ENCODE measurements at places on chromosomes 5 and 9.

DNA sequence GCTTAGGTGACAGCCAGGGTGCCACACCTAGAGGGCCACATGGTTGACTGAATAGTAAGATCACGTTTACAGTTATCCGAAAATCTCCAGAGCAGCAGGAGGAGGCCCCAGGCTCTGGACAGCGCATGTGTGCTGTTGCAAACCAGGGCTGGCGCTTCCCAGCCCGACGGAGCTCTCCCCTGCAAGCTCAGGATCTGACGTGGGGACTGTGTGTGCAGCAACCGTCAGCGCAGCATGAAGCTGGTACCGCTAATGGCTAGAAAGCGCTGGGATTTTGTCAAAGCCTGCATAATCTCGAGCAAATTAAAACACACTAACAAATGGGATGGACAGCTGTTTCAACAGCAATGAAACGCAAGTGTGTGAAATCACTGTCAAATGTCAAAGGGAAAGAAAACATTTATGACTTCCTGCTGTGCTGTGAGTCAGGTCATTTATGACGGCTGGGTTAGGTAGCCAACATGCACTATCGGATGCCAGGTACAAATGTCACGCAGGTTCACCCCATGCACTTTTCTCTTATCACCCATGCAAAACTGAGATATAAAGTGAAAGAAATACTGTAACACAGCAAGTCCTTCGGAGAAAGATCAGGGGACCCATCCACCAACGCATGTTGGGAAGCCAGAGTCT, 7.5 kb downstream of the SURF4 start:
- DNase-seq = no peak

- no peak for DNase-seq
Measured at GRCh38 chr9:32577316-32577715, 4.4 kb upstream of the NDUFB6 start.

DNA sequence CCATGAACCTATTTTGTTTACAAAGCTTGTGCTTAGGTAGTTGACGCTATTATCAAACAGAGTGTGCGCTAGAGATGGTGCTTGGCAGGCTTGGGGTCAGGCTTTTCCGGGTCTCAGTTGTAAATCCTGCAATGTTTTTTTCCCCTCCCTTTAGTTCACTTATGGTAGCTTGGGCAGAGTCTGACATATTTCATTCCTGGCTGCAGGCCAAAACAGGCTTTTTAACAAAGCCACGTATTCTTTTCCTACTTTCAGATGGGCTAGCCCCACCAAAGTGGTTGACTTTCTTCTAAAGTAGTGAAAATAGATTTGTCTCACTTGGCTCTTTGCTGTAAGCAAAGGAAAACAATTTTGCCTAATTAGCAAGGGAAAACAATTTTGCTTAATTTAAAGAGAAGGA, 58.0 kb upstream of the FBN2 start:
- no peak for DNase-seq

DNA sequence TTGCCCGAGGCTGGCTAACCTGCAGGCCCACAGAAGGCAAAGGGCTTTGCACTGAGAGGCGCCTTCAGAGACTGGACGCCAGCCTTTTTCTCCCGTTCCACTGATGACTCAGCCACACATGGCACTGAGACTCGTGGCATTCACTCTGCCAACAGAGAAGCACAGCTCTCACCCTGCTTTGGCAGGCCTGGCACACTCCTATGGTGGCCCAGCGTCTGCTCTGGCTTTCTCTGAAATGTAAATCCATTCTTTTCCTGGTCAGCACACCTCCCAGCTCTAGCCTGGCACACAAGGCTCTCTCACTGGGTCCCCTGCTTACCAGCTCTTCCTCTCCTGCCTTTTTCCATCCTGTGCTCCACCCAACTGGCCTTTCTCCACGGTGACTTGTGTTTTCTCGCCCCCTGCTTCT, 5.9 kb upstream of the MELK start:
- no peak for DNase-seq

DNA sequence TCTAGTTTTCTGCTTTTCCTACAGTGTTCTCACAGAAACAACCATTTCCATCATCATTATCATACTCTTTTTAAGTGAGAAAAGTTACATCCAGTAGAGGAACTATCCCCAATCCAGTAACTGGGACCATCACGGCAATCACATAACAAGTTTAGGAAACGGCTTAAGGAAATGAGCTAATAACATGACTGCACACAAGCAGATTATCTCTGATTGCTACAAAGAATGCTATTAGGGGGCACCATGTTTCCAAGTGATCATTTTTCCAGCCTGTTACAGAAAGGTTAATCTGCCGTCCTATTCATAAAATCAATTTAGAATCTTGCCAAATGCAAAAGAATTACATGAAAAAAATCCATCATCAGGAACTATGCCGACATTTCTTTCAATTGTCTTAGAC, 94.6 kb downstream of the EFNA5 start:
- no peak for DNase-seq

- DNase-seq = no peak
Measured at GRCh38 chr5:179439181-179439985, 94.1 kb upstream of the ADAMTS2 start.

- DNase-seq = no peak
Measured at GRCh38 chr5:72015103-72015548, 92.1 kb upstream of the MAP1B start.

DNA sequence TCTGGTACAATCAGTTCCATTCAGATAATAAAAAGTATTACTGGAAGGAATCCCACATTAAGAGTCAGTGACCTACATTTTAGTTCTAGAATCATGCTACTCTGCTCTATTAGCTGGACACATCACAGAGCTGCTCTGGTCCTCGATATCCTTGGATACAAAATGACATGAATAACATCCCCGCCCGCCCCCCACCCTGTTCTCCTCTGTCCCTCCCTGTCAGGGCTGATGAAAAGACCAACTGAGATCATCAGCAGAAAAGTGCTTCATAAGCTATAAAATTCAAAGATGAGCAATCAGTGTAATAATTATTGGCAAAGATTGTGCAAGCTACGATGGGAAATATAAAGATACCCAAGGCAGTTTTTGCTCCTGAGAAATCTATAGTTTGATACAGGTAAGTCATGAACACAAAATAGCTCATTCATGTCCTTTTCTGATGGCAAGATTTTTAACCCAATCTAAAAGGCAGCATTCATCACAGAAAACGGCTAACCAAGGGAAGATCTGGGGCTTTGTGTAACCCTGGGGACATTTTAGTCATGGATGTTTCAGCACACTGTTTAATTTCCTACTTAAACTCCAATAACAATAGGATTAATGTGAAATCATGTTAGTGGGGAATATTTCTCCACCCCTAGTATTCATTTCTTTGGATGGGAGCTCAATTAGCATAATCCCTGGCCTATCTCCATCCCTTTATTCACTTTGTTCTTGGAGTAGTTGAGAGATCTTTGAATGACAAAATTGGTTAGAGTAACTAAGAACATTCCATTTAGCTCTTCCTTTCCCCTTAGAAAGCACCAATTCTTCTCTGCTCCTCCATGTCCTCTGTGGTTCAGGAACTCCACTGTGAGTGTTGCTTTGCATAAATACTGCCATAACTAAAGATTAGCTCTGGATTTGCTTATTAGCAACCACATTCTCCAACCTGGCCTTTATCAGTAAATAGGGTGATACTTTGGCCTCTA, 459.4 kb upstream of the GRIA1 start:
- DNase-seq = no peak

DNA sequence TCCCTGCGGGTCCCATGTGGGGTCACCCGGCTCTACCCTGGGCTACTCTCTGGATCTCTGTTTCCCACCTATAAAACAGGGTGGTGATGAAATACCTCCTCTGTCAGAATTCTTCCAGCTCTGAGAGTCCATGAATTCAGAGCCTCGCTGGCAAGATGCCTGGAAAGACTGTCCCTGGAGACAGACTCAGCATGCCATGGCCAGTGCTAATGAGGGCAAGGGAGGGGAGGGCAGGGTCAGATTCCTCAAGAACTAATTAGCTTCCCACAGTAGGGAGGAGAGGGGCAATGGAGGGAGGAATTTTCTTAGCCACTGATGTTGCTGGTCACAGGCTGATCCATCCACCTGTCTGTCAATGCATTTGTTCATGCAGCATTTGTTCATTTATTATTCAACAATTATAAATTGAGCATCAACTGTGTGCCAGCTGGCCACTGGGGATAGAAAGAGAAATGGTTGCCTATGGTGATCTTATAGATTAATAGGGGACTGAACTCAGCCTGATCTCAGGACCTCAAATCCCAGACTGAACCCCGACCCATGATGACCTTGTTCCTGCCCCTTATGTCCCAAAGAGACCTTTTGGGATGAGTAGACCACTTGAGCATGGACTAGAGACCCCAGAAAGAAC, 4.7 kb downstream of the SYNPO start:
- DNase-seq = no peak

DNA sequence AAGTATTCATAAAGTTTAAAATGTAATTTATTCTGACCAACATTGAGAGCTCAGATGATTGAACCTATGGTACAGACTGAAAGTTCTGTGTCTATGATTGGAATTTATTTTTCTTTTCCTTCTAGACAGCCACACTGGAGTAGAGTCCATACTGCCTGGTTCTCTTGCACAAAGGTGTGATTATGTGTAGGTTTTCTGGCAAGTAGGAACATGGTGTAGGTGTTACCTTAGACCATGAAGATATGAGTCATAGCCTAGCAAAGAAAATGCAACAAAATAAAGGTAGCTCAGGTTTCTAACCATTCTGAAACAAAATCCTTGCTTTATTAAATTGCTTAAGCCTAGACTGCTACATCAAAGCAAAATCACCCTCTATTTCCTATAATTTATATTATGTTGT, 143.4 kb downstream of the CDH12 start:
- no peak for DNase-seq

- no peak for DNase-seq
Measured at GRCh38 chr9:79610019-79610631, 38.4 kb downstream of the TLE4 start.

DNA sequence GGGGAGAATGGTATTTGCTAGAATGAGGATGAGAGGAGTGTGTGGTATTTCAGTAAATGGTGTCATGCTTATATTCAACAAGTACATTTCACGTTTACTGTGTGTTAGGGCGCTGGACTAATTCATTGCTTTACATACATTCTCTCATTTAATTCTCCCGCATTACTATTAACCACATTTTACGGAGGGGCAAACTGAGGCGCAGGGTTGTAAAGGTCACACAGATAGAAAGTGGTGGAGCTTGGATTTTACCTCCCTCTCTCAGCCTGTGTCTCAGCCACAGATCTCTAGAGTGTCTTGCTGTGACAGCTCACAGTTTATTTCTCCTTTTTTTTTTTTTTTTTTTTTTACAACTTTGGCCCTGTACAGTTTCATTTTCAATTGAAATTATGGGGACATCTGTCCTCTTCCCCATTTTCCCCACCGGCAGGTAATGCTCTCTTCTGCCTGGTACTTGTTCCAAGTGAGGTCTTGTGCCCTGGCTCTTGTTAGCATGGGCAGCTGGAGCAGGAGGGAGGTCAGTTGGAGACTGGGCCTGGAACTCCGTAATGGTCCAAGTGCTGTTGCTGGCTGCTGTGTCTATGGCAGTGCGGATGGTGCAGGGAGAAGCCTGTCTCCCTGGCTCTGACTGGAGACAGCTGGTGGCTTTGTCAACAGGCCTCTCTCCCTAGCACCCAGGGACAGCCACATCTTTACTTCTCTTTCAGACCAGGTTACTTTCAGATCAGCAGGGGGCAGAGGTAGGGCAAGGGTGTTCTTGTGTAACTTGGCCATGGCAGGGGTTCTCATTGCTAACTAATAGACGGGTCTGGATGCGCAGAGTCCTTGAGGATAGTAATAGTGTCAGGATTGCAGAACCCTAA, 20.5 kb upstream of the NDST1 start:
- no peak for DNase-seq

DNA sequence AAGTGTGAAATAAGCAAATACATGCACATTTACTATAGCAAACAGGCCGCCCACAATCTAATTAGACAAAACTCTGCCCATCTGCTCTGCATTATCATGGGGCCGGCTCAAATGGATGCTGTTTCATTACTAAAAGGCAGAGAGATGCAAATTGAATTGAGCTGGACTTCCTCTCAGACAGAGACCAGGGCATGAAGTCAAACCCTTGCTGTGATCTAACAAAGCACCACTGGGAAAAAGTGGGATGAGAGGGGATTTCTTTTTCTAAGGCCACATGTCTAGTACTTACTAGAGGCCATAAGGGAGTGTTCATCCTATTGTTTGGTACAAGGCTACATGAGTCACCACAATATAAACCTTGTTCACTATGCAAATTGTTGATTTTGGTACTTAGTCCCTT, 614.7 kb downstream of the ISL1 start:
- DNase-seq = no peak

- DNase-seq = no peak
Measured at GRCh38 chr5:157961896-157962590, 103.1 kb upstream of the CLINT1 start.

- DNase-seq = no peak
Measured at GRCh38 chr5:114416254-114416653, 54.4 kb downstream of the KCNN2 start.

DNA sequence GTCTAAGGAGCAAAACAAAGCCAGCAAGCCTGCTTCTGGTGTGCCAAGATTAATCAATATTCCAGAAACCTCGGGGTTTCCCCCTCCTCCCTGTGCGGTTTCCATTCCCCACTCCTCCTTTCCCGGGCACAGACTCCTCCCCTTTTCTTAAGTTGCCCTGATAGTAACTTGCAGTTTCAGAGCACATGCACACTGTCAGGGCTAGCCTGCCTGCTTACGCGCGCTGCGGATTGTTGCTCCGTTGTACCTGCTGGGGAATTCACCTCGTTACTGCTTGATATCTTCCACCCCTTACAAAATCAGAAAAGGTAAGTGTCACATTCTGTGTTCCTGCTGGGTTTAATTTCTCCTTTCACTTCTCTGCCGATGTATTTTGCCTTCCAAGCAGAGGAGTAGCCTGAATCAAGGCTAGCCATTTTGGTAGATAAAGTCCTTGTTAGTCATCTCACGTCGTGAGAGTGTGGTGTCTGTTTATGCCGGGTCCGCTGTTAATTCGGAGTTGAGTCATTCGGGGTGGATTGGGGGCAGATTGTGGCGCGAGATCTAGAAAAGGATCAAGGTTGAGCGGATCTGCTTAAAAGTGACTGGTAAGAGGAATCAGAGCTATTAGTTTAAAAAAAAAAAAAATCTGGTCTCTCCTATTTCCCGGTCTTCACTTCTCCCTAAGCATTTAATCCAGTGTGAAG, at the start of gene SLC1A3:
SLC1A3 (plus strand) TSS at position 179 of the 686 bp plus-strand sequence. CDS start 1,818 bp downstream, outside the sequence.
- DNase-seq = no peak

GRCh38 chr9:757246-757881, 84.1 kb upstream of the DMRT1 start:
- DNase-seq = no peak

- DNase-seq = no peak
Measured at GRCh38 chr5:64149268-64149667, 16.4 kb upstream of the RNF180 start.
